Fibroblast of skin of abdomen (primary cell): ENCODE measurements at places on chromosomes 7 and 10.

- peak; percentile 18 for DNase-seq
These were observed 89.9 kb downstream of the CDH23 start for GRCh38 chr10:71486484-71487114.

- DNase-seq: no peak
These were observed 26.5 kb downstream of the MPP7 start for GRCh38 chr10:28276384-28276783.

DNA sequence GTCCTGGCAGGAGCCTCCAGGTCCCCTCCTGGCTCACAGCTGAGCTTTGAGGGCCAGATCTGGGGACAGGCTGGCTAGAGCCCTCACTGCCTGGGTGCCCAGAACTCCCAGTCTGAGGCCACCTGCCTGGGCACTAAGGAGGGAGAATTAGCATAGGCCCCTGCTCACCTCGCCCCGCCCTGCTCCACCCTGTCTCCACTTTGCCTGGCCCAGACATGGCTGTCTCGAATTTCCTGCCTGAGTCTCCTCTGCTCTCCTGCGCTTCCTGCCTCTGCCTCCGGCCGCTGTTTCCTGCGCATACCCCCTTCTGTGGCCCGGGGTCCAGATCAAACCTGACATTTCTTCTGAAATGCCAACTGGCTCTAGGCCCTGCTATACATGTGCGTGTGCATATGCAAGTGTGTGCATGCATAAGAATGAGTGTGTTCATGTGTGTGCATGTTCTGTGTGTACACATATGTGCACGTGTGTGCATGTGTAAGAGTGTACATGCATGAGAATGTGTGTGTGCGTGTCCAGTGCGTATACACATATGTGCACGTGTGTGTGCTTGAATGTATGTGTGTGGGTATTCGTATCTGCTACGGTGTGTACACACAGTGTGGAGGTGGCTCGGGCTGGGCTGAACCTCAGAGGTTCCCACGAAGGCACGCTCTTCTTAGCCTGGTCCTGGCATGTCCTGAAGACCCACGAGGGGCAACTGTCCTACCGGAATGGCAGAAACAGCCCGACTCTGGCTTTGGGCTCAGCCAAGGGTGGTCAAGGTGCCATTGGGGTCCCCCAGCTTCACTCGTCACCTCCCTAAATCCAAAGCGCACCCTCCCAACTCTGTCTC is 64.9 kb downstream of the MYL10 start:
- no peak for DNase-seq

DNA sequence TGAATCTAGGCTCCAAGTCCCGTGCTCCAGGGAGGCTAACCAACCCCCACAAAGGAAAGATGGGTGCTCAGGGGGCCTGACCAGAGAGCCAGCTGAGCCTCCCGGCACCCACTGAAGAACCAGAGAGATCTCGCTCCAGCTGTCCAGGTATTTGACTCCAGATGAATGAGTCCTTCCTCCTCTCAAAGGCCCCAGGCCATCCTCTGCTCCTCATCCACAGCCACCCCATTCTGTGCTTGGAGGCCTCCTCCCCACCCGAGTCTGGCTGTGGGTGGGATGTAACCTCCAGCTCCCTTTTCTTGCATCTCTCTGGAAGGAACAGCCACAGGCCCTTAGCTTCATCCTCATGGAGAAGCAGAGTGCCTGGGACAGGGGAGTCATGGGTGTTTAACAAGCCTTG is 44.6 kb downstream of the VSTM4 start:
- DNase-seq: no peak

DNA sequence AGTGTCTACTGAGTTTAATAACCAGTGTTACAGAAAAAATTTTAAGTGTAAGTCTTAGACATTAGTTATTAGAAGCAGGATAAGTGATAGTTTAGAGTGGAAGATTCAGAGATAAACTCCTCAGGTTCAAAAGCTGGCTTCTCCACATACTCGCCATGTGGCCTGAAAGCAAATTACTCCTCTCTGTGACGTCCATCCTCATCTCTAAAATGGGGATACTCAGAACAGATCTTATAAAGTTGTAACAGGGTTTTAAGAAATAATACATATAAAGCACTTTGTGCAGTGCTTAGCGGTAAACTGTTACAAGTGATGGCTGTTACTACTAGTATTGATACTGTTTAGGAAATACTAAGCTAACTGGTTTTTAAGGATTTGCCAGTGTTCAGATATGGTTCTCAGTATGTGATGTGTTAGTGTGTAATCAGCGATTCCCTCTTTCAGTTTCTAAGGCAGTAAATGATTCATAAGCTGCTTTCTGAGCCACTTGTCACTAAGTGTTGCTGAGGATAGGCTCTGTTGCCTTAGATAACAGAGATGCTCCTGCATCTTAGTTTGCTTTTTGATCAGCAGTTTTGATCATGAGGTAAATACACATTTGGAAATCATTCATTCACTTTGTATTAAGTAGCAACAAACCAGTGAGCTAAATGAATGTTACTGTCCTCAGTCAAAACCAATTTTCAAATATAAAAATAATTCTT is 58.7 kb downstream of the CYP51A1 start:
- no peak for DNase-seq

- DNase-seq: no peak
These were observed 231.1 kb downstream of the REEP3 start for GRCh38 chr10:63752318-63752717.

GRCh38 chr7:135773464-135773863 is 24.9 kb upstream of the FAM180A start:
- no peak for DNase-seq

- DNase-seq: no peak
These were observed 226.0 kb downstream of the CDK14 start for GRCh38 chr7:90821961-90822620.

GRCh38 chr10:61897671-61898434 is 3.6 kb upstream of the ARID5B start:
- peak; percentile 60 for DNase-seq

DNA sequence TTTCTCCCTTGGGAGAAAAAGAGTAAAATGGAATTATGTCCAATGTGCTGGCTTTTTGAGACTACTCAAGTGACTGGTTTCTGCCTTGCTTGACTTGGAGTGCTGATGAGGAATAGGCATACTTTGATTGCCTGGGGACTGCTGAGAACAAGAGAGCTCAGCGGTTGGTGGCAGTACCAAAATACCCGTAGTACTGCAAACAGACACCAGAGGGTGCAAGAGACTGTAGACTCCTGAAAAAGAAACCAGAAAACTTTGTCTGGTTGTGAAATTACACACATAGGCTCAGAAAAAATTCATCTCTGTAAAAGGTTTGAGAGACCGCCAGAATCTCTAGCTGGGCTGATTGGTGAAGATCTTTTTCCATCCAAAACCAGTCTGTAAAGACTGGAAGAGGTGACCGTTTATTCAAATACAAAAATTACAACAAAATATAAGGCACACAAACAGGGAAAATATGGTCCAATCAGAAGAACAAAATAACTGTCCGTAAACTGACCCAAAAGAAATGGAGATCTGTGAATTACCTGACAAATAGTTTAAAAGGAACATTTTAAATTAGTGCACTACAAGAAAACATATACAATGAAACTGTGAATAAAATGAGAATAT is 18.5 kb downstream of the BICC1 start:
- DNase-seq: peak; percentile 69

- DNase-seq: no peak
These were observed 10.6 kb downstream of the UBE3C start for GRCh38 chr7:157149317-157149716.

- no peak for DNase-seq
These were observed 83.1 kb upstream of the MPP7 start for GRCh38 chr10:28385748-28386502.

DNA sequence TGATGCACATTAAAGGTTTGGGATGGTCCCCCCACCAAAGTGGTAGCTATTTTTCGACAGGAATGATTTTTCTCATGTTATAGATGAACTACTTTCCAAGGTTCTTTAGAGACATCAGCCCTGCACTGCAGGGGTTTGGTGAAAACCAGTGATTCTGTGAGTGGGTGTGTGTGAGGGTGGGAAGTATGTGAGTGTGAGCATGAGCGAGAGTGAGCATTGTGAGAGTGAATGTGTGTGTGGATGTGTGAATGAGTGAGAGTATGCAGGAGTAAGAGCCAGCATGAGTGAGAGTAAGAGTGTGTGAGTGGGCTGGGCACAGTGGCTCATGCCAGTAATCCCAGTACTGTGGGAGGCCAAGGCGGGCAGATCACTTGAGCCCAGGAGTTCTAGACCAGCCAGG is 75.0 kb downstream of the GOLGA7B start:
- DNase-seq: no peak

- DNase-seq: no peak
These were observed 691.3 kb downstream of the SORCS1 start for GRCh38 chr10:106473129-106473685.

GRCh38 chr7:31890766-31891165 is 179.4 kb downstream of the PDE1C start:
- no peak for DNase-seq

- no peak for DNase-seq
These were observed 18.1 kb downstream of the ADRB1 start for GRCh38 chr10:114061789-114062188.

- no peak for DNase-seq
These were observed 183.2 kb downstream of the AUTS2 start for GRCh38 chr7:69781412-69781846.

- no peak for DNase-seq
These were observed at the start of gene SLIT1 for GRCh38 chr10:97185326-97186058. Gene SLIT1, minus strand, starts transcription at chr10:97185959. Its CDS starts 285 bp downstream, at chr10:97185674.

DNA sequence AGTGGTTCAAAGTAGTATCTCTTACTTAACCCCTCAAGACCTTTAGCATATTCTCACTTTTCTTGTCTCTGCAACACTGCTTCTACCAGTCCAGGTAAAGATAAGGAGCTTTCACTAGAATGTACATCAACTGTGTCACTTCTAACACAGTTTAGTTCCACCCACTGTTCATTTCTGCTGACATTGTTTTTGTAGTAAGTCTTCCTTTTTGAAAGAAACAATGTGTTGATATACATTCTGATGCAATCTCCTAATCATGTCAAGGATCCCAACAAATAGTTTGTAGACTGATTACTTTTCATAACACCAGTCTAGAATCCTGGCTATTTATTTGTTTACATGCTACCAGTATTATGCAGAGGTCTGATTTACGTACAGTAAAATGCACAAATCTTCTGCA is 47.5 kb downstream of the CCSER2 start:
- no peak for DNase-seq

DNA sequence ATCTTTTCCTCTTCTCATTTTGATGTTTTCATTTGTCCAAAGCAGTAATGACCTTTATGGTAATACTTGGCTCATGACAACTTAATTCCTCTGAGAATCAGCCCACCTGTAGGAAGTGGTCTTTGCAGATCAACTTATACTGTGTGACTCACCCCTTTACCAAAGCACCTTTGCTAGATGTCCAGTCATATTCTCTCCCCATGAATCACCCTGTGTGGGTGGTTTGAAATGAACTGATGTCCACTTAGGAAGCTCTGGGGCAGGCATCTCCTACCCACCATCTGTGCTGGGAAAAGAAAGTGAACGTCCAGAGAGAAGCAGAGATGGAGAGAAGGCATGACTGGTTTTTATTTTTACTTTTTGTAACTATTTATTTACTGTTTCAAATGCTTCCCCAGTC is 410.3 kb downstream of the KIF20B start:
- DNase-seq: peak; percentile 25

- peak; percentile 13 for DNase-seq
These were observed 621 bp upstream of the MORN4 start for GRCh38 chr10:97633921-97634320.

DNA sequence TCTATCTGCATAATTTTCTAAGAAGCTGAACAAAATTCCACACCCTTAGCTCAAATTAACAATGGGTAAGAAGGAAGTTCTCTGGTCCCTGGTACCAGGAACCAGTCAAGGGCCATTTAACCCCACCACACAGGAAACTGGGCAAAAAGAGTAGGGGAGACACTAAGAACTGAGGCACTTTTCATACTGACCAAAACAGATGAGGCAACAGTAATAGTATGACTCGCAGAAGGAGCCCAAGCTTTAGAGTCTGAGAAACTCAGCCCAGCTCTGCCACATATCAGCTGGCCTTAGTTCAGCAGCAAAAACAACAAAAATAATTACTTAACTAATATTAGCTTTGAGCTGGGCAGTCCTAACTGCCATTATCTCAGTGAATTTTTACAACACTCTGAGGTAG is 221.2 kb downstream of the FAM107B start:
- DNase-seq: peak; percentile 47

GRCh38 chr10:48358162-48358561 is 51.7 kb downstream of the MAPK8 start:
- no peak for DNase-seq
